ENCODE measurements at places on chromosomes 7 and 10. TPM values are rescaled to one million over a fixed set of nuclear protein-coding genes. Genes with fewer than 3 reads are reported as not detected.

- DNase-seq: no peak
- H3K27ac ChIP-seq: no peak overlapping the region
- no peak overlapping the region for H3K4me3 ChIP-seq
- no peaks in the 10 kb centered on the region for H3K36me3 ChIP-seq
- peaks cover 6% of the 10 kb centered on the region for H3K4me1 ChIP-seq
- peaks cover 9% of the 10 kb centered on the region for H3K27me3 ChIP-seq
Measured at GRCh38 chr10:2917926-2918325, 149.4 kb upstream of the PFKP start.

DNA sequence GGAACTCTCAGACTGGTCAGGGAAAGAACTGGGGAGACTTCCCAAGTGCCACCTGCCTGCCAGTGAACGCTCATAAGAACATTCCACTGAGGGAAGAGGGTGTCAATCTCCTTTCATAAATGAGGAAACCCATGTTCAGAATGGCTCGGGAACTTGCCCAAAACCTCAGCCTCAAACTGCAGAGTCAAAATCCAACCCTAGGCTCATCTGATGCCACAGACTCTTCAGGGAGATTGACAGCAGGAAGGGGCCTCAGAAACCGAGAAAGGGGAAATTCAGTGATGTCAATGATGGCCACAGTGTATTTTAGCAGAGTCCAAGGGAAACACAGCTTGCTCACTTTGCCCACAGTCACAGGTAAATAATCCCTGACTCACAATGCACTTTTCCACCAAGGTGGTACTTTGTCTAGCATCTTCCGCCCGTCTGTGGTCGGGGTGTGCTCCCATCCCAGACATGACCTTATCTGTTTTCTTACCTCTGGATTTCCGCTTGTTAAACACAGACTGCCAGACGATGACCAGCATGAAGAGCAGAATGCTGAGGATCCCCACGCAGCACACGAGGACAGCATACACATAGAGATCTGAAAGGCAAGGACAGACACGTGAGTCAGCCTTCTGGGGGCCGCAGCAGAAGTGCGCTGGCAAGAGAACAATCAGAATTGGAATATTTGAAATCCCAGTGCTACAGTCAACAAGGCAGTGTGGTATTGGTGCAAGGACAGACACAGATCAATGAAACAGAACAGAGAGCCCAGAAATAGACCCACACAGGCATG is 38.4 kb downstream of the VSTM4 start:
- H3K4me1 ChIP-seq: no peaks in the 10 kb centered on the region
- H3K36me3 ChIP-seq: no peaks in the 10 kb centered on the region
- no peak overlapping the region for H3K27ac ChIP-seq
- DNase-seq: no peak
- H3K4me3 ChIP-seq: no peak overlapping the region

The FEZF1 gene
- total RNA-seq: not detected

- H3K4me3 ChIP-seq: no peak overlapping the region
- no peaks in the 10 kb centered on the region for H3K4me1 ChIP-seq
- DNase-seq: no peak
- H3K27ac ChIP-seq: no peak overlapping the region
- no peaks in the 10 kb centered on the region for H3K36me3 ChIP-seq
Measured at GRCh38 chr7:138304071-138304320, 156.1 kb upstream of the TRIM24 start.

- no peak for DNase-seq
- no peaks in the 10 kb centered on the region for H3K27me3 ChIP-seq
- no peaks in the 10 kb centered on the region for H3K4me1 ChIP-seq
- no peak overlapping the region for H3K27ac ChIP-seq
- no peaks in the 10 kb centered on the region for H3K36me3 ChIP-seq
- no peak overlapping the region for H3K4me3 ChIP-seq
Measured at GRCh38 chr7:80481196-80481884, 30.5 kb downstream of the GNAT3 start.

The ANXA8 gene
- not detected for total RNA-seq
